Kidney epithelial cell (primary cell): ENCODE measurements at places on chromosomes 1 and 21.

DNA sequence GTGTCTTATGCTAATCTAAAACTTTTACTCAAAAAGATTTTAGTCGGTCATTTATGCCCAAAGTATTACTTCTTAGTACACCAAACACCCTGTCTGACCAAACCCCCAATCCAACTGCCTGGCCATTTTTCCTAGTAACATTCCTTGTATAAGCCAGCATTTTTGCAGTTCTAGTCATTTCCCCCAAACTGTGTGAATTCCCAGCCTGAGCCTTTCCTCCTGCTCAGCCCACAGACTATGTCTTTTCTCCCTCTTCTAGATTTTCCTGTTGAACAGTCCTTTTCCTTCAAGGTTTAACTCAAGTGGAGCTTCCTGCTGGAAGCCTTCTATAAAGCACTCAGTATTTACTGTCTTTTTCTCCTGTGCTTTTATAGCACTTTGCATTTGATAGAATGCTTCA, 843.8 kb downstream of the USP25 start:
- no peak for DNase-seq

GRCh38 chr1:225460737-225461532, 33.1 kb upstream of the LBR start:
- DNase-seq = no peak

- DNase-seq = no peak
Observed at GRCh38 chr1:192133350-192133926, 24.8 kb upstream of the RGS18 start.

- DNase-seq = peak; percentile 9
Observed at GRCh38 chr1:246875041-246876026, 56.4 kb downstream of the AHCTF1 start.

DNA sequence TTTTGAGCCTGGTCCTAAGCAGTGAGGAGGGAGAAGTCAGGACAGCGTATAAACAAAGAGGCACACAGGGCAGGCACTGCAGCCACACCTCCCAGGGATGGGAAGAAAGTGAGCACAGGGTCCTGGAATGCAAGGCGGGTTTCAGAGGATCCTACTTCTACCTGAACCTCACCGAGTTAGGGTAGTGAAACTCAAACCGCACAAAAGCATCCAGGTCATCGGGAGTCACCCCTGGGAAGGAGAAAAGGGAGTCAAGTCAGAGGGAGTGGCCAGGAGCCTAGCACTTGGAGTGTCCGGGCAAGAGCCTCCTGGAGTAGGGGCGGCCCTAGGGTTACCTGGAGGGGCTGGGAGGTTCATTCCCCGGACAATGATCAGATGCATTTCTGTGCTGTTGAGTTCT, 10.6 kb downstream of the CC2D1B start:
- no peak for DNase-seq

GRCh38 chr1:178870944-178871343, at the start of gene ANGPTL1:
TSS of gene ANGPTL1 (minus strand) at chr1:178871077. CDS start at chr1:178865776, 5,301 bp downstream.
- no peak for DNase-seq

GRCh38 chr21:43771199-43771675, 4.9 kb downstream of the CSTB start:
- no peak for DNase-seq

DNA sequence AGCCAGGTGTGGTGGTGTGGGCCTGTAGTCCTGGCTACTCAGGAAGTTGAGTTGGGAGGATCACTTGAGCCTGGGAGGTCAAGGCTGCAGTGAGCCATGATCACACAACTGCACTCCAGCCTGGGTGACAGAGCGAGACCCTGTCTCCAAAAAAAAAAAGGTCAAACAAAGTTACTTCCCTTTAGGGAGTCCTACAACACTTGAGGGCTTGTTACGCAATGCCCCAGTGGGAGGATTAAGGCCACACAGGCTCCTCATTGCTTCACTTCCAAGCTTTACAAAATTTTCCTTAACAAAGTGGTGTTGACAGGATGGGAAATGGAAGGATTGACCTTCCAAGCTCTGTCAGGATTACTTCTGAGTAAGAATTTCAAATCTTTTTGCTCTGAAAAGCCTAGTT, 6.2 kb upstream of the EXTL1 start:
- DNase-seq = no peak

DNA sequence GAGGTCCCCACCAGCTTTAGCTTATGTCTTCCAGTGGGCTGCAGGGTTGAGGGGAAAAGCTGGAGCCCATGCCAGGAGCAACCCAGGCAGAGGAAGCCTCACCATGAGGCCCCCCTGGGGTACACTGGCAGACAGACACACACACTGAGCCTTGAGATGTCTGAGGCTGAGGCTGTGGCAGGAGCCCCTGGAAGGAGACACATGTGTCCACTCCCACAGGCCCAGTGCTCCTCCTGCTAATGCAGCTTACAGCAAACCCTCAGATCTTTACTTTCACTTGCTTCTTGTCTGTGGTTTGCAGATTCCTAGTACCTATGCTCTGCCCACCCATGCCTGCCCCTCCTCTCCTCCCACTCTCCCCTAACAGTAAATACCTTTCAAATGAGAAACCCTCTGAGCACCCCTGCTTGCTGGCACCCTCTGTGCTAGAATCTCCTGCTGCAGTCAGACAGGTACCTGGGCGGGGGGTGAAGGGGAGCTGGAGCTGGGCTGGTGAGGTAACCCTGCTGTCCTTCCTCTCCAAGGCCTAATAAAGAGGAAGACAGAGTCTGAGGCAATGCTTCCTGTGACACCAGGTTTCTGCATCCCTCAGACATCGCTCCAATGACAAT, 63.4 kb upstream of the NEK2 start:
- DNase-seq = peak; percentile 25

DNA sequence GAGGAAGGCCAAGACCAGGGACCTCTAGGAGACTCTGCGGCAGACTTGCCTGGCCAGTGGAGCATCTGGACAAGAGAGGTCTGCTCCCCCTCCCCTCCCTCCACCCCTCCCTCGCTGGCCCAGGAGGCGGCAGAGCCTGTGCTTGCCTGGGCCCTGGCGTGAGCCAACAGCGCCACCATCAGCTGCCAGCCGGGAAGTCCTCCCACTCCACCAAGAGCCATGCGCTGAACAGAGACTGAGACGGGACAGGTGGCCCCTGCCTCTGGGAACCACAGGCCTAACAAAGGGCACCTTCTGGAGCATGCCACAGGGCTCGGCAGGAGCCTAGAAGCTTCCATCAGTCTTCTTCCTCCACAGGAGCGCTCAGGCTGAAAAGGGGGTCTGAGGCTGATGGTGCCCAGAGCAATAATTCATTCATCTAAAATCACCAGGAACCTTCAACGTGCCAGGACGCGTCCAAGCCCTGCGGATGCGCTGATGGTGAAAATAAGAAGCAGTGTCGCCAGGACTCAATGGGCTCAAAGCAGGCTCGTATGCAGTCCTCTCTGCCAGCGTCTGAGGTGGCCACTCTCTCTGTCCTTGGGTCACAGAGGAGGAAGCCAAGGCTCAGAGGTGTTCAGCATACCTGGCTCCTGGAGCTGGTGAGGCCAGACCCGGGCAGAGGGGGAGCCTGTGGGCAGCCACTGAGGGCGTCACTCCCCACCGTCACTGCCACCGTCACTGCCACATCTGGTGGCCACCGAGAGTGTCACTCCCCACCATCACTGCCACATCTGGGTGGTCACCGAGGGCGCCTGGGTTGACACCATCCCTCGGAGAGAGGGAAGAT, 161.2 kb downstream of the NPHP4 start:
- DNase-seq = no peak

GRCh38 chr1:158019171-158019868, 25.9 kb downstream of the KIRREL1 start:
- DNase-seq = peak; percentile 88

GRCh38 chr1:14895727-14896126, 257.8 kb upstream of the TMEM51 start:
- no peak for DNase-seq
